Activated CD4-positive, alpha-beta T cell treated with anti-CD3 and anti-CD28 coated beads, Interleukin-2, Interleukin-6, amounts not matched to agents 100 ng/mL and 50 ng/mL, durations not matched to agents 16 hours and 8 hours (primary cell): ENCODE measurements at places on chromosomes 4 and X.

DNA sequence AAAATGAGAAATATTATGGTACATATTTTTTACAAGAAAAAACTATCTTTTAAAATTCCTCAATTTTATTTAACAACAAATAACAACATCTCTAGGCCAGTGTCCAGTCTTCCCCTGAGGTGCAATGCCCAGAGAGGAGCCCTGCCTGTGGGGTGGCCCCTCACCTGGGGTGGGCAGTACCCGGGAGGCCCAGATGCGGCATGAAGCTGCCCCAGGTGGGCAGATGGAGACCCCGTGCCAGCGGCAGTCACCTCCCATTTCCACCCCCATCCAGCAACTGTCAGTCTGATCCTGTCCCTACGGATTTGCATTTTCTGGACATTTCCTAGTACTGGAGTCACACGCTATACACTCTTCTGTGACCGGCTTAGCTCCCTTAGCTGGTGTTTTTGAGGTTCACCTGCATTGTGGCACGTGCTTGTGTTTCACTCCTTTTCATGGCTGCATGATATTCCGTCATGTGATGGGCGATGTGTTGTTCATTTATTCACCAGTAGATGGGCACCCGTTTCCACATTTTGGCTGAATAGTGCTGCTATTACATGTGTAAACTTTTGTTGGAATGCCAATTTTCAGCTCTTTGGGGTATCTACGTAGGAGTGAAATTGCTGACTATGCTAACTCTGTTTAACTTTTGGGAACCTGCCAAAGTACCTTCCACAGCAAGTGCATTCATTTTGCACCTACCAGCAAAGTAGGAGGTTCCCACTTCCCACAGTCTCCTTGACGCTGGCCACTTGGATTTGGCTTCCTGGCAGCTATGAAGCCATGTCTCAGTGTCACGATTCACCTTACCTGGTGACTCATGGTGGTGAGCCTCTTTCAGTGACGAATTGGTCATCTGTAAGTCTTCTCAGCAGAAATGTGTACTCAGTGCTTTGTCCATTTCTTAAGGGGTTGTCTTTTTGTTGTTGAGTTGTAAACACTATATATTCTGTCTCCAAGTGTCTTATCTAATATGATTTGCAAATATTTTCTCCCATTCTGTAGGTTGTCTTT, 11.7 kb upstream of the MAEA start:
- DNase-seq = no peak

GRCh38 chrX:122906726-122907125, 277.4 kb upstream of the GRIA3 start:
- DNase-seq = no peak

- DNase-seq = peak; percentile 17
These were observed 143.6 kb downstream of the SLIT2 start for GRCh38 chr4:20395160-20395773.

GRCh38 chrX:67543818-67544217, at the start of gene AR:
TSS of gene AR (plus strand) at chrX:67544021. CDS start at chrX:67545147, 1,126 bp downstream.
- DNase-seq = no peak

DNA sequence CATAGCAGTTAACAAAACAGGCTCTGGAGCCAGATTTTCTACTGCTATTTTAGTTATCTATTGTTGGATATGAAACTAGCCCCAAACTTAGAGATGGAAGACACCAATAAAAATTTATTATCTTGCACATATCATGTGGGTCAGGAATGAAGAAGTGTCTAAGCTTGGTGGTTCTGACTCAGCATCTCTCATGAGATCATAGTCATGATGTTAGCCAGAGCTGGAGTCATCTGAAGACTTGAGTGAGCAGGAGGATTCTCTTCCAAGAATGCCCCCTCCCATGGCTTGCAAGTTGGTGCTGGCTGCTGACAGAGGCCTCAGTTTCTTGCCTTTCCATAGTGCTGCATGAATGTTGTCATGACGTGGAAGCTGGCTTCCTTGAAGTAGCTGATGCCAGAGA, 68.2 kb upstream of the TAPT1 start:
- DNase-seq = no peak

DNA sequence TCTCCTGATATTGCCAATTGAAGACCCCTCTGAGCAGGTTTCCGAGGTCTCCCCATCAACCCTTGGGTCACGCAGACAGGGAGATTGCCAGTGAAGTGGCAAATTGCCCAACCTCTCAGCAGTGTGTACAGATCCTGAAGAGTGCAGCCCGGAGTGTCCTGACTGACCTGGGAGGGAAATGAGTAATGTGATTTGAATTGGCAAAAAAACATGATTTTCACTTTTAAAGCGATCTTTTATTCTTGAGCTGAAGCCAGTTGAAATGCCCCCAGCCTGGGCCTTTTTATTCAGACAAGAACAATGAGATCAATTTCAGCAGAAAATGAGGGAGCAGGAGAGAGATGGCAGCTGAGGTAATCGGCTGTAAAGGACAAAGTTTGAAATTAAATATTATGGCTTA, 401.8 kb downstream of the RAPGEF2 start:
- DNase-seq = no peak

GRCh38 chr4:181971973-181972372, 271.2 kb upstream of the TENM3 start:
- no peak for DNase-seq

- no peak for DNase-seq
These were observed 35.1 kb downstream of the PRIMPOL start for GRCh38 chr4:184684491-184685189.

- peak; percentile 95 for DNase-seq
These were observed at the start of gene SEPTIN6 for GRCh38 chrX:119693040-119693995. TSS of gene SEPTIN6 (minus strand) at chrX:119693168. CDS start at chrX:119693105, 63 bp downstream.

GRCh38 chr4:118225511-118225910, 127.3 kb downstream of the PRSS12 start:
- no peak for DNase-seq

- no peak for DNase-seq
These were observed 98.2 kb upstream of the ARSJ start for GRCh38 chr4:114077610-114078009.

- DNase-seq = no peak
These were observed 29.2 kb downstream of the FANCB start for GRCh38 chrX:14843666-14844065.

- DNase-seq = no peak
These were observed 247.9 kb upstream of the EPHA5 start for GRCh38 chr4:65918212-65918611.

GRCh38 chrX:39734174-39734776, 363.5 kb downstream of the BCOR start:
- no peak for DNase-seq

- no peak for DNase-seq
These were observed 10.1 kb upstream of the SAP30 start for GRCh38 chr4:173360587-173361221.

DNA sequence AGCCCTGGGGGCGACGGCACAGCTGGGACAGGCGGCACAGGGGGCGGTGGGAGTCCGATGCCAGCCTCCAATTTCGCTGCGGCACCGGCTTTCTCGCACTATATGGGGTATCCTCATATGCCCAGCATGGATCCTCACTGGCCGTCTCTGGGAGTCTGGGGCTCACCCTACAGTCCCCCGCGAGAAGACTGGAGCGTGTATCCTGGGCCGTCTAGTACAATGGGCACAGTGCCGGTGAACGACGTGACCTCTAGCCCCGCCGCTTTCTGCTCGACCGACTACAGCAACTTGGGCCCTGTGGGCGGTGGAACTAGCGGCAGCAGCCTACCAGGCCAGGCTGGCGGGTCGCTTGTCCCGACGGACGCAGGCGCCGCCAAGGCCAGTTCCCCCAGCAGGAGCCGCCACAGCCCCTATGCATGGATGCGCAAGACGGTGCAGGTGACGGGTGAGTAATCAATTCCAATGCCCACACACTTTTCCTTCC, 500 bp downstream of the CDX4 start:
- no peak for DNase-seq

- peak; percentile 21 for DNase-seq
These were observed 2.8 kb downstream of the SFRP2 start for GRCh38 chr4:153785910-153786721.

DNA sequence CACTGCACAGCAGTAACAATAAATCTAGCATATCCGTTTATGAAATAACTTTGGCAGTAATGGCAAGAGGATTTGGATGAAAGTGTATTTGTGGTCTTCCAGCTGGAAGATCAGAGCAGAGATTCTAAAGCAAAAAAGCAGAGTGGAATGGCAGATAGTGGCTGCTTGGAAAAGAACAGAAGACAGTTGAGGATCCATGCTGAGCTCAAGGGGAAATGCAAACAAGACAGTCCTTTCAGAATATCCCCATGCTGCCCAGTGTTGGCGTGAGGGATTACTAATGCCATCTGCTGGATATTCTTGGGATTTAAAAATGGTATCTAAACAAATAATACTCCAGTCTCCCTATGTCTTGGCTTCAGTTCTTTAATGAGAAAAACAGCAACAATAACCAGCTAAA, 629.1 kb upstream of the ATOH1 start:
- DNase-seq = no peak

DNA sequence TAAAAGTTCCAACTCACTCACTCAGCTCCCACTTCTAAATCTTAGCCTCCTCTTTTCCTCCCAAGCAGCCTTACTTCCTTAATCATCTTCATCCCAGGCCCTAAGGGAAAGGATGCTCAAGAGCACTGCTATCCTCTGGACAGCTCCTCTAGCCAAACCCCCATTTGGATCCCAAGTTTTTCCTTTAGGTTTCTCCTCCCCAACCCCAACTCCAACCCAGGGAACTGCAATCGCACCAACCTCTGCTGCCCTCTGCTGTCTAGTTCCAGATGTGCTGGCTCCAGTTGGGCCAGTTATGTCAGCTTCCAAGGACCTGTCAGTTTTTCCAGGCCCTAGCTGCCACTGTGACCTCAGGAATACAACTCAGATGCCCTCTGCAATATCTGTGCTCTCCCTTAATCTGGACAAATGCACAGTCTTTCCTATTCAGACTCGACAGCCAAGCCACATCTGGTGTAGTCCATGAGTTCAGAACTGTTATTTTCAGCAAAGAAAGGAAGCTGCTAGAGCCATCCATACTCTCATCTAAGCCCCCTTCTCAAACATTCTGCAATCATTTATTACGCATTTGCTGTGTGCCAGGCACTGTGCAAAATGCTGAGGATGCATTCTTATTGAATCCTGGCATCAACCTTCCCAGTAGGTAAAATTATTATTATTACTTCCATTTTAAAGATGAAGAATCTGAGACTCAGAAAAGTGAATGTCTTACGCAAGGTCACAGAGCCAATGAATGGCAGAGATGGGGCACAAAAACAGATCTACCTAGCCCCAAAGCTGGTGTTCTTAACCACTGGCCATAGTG, 12.3 kb upstream of the XPNPEP2 start:
- DNase-seq = peak; percentile 40

GRCh38 chr4:54657551-54658251, at the start of gene KIT:
TSS of gene KIT (plus strand) at chr4:54657957. CDS start at chr4:54658015, 58 bp downstream.
- no peak for DNase-seq

DNA sequence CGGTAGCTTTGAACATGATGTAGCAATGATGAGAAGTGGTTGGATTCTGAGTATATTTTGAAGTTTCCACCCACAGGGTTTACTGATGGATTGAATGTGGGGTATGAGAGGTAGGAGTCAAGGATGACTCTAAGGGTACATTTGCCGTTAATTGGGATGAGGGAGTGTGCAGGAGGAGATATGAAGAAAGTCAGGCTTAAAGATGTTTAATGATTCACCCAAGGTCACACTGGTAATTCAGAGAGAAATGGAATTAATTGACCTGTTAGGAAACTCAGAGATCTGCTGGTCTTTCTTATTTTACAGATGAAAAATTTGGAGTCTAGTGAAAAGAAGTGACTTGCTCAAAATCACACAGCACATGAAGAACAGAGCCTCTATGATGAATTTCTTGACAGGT, 390.7 kb downstream of the GBA3 start:
- DNase-seq = no peak
